ENCODE measurements at places on chromosomes 7 and 10.

GRCh38 chr7:120654241-120654640 lies 203.7 kb downstream of the TSPAN12 start:
- DNase-seq, result no peak

GRCh38 chr10:93166134-93166533 lies 92.4 kb downstream of the CYP26A1 start:
- no peak for DNase-seq

GRCh38 chr10:44992070-44992731 lies 8.5 kb upstream of the ZNF22 start:
- no peak for DNase-seq

GRCh38 chr10:133123746-133124356 lies 36.1 kb downstream of the ADGRA1 start:
- DNase-seq, result no peak

DNA sequence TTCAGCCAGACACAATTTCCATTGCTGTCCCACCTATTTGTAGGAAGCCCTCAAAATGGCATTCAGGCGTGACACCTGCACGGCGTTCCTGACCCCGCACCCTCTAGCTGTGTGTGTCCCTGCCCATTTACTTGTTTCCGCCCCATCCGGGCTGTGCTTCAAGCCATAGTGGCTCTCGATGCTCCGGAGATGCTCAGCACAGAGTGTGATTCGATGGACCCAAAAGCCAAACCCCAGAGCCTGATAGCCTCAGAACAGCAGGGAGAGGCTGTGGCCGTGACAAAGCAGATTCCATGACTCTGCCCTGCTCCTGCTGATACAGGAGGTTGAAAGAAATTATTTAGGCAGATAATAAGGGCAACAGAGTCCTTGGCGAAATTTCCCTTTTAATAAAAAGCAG lies 13.4 kb downstream of the BUD31 start:
- DNase-seq, result no peak

DNA sequence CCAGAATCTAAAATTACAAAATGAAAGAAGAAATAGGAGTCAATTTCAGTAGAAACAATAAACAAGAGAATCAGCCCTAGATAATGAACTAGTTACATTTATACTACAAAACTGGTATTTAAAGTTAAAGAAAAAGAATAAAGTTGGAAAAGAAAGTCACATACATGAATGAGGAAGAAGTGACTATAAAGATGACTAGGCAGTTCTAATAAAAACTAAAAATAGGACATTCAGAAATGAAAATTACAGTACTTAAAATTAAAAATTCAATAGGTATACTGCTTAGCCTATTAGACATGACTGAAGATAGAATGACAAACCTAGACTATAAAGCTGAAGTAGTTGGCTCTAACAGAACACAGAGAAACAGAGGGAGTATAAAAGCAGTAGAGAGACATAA lies 108.8 kb downstream of the AHR start:
- no peak for DNase-seq

GRCh38 chr10:89097226-89097625 lies 106.6 kb downstream of the FAS start:
- DNase-seq, result no peak

- no peak for DNase-seq
These were observed 744.2 kb downstream of the LRMDA start for GRCh38 chr10:76175533-76176165.

DNA sequence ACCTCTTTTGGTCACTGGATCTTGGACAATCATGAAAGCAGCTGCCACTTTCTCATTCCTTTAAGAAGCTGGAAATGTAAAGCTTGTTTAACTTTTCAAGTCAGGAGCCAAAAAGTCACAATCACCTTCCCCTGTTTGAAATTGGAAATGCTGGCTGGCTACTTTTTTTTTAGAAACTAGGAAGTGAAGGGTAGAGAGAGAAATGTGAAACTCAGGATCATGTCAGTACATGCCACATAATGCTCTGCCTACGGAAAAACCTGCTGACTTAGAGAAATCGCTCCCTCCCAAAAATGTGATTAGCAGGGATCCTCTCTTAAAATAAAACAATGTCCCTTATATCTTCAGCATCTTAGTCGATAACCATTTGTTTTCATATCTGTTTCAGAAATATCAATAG lies 188.4 kb upstream of the C7orf33 start:
- no peak for DNase-seq

GRCh38 chr10:1295756-1296480 lies 239.7 kb downstream of the WDR37 start:
- DNase-seq, result no peak

- no peak for DNase-seq
These were observed 110.5 kb downstream of the PAXIP1 start for GRCh38 chr7:154892459-154892858.

- DNase-seq, result no peak
These were observed 235.4 kb downstream of the ZNF716 start for GRCh38 chr7:57685418-57685817.

- no peak for DNase-seq
These were observed 374.8 kb upstream of the AKR1E2 start for GRCh38 chr10:4450981-4451908.

DNA sequence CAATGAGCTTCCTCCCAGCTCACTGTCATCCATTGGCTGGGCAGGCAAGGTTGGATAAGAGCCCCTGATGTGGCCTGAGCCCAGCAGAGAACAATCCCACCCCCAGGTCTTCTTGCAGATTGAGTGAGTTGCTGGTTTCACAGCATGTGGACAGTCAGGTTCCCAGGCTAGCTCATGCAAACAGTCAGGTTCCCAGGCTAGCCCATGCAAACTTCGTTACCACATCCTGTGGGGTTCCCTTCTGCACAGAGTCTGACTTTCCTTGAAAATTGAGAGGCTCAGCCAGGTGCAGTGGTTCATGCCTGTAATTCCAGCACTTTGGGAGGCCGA lies 67.1 kb downstream of the TMEM130 start:
- DNase-seq, result no peak

- no peak for DNase-seq
These were observed 88.7 kb upstream of the MYL10 start for GRCh38 chr7:101717628-101718357.

- no peak for DNase-seq
These were observed 271.4 kb downstream of the POM121L12 start for GRCh38 chr7:53306846-53307245.

- no peak for DNase-seq
These were observed 2.6 kb downstream of the CXCL12 start for GRCh38 chr10:44382131-44382858.

DNA sequence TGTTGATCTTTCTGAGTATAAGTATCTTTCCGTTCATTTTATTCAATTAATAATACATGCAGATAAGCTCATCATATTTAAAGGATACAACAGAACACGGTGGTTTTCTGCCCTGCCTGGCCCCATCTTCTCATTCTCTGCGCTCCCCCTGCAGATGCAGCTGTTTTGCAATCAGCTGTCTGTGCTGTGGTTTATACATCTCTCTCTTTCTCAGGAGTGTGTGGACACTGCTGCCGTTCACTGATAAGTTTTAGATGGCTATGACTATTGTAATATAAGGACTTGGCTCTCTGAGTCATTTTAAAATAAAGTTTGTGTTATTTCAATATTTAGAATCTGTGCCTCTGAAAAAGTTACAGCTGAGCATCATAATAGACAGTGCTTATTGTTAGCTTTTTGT lies 54.5 kb downstream of the CUL1 start:
- no peak for DNase-seq

- no peak for DNase-seq
These were observed 10.0 kb upstream of the SLC13A1 start for GRCh38 chr7:123209786-123210185.

DNA sequence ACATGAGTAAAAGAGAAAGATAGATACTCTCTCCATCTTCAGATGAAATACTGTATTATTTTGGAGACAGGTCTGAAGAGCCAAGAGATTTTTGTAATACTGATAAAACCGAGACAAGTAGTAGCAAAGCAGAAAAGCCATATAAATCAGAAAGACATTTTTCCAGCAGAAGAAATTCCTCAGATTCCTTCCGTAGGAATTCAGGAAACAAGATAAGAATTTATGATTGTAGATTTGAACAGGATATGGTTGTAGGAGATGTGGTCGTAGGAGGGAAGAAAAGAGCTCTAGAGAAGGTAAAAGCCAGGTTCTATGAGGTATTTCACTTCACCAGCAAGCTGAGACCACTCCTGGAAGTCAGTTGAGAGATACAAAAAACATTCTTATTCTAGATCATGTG lies 17.6 kb upstream of the AASS start:
- no peak for DNase-seq

DNA sequence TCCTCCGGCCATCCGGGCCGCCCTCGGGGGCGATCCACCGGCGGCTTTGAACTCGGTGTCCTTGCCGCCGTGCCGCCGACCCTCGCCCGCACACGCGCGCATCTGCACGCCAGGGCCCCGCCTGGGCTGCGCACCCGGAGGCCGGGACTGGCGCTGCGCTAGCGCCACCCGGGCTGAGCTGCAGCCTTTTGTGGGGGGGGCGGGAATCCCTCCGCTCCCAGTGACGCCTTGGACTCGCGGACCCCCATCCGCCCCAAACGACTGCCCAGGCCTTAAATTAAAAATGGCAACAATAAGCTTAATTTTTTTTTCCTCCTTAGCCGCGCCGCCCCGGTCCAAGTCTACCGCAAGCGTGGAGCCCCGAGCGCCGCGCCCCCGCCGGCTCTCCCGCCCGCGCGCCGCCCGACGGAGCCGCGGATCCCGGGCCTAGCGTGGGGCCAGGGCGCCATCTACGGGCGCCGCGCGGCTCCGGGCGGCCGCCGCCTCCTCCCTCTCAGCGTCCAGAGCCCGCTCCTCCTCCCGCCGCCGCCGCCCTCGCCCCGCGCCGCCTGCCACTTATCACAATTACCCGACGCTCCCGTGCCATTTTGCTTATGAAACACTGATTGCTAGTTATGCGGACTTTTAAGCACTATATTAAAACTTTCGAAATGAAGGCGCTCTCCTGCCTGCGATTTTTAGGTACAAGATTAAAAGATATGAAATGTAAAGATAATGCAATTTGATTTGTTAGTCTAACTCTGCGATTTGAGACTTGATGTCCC lies 7.5 kb upstream of the EBF3 start:
- DNase-seq, result no peak

- DNase-seq, result no peak
These were observed 24.7 kb downstream of the SLC26A3 start for GRCh38 chr7:107778283-107778682.

GRCh38 chr7:122746948-122747347 lies 44.2 kb upstream of the RNF148 start:
- no peak for DNase-seq

DNA sequence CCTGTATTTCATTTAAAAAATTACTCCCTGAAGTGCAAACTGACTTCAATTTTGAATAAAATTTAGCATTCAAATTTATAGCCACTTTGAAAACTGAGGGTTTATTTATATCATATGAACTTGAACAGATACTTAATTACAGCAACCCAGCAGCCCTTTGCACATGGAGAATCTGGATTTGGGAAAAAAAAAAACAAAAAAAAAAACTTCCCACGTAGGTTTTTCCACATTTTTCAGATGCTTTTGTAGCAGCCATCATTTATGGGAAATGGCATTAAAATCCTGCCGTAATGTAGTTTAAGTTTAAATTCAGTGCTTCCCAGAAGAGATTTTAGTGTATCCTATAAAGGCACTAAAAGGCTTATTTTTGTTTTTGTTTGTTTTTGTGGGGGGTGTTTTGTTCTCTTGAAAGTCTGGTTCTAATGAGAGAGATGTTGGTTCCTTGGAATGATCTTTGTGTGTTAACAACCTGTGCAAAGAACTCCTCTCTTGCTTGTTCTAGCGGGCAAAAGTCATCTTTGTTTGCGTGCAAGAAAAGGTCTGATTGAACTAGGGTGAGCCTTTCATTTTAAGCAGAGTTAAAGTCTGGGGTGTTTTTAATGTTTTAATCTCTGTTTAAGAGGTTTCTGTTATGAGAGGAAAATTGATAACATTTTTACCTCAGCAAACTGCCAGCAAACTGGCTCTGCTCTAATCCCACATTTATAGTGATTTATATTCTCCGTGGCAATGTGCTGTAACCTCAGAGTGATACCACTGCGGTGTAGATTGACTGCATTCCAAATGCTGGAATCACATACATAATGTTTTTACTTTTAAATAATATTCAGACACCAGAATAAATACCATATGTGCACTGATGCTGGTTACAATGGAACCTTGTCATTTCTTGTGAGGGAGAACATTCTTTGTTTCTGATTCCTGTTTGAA lies 105.5 kb downstream of the WNT2 start:
- DNase-seq, result no peak

DNA sequence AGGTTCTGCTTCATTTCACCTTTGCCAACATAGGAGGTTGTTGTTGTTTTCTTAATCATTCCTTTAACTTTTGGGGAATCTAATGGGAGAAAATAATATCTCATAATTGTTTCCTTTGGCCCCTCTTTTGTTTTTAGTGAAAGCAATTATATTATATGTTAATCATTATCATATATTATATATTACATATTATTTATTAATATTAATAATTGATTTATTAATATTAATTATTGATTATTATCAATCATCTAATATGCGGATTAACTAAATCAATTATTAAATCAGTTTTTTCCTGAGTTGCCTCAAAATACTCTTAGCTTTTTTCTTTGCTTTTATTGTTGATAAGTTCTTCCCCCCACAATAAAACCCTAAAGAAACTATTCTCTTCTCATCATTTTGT lies 443.8 kb downstream of the GATA3 start:
- DNase-seq, result no peak

GRCh38 chr7:33876596-33877274 lies 28.6 kb upstream of the BMPER start:
- DNase-seq, result no peak

DNA sequence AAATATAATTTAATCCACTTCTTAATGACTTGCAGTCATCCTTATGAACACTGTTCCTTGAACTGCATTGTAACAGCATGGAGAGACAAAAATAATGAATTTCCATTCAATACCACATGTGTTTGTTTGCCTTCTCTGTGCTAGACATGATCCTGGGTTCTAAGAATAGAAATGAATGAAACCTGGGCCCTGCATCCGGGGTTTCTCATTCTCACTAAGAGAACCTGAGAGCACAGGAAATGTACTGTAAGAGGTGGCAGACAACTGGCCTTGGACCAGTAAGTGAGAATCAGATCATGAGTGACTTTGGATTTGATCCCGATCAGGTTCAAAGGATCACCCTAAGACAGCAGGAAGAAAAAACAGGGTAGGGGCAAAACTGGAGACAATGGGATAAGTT lies 37.2 kb upstream of the CUL1 start:
- DNase-seq, result no peak

GRCh38 chr10:97525683-97526110 lies 27.0 kb downstream of the UBTD1 start:
- no peak for DNase-seq

DNA sequence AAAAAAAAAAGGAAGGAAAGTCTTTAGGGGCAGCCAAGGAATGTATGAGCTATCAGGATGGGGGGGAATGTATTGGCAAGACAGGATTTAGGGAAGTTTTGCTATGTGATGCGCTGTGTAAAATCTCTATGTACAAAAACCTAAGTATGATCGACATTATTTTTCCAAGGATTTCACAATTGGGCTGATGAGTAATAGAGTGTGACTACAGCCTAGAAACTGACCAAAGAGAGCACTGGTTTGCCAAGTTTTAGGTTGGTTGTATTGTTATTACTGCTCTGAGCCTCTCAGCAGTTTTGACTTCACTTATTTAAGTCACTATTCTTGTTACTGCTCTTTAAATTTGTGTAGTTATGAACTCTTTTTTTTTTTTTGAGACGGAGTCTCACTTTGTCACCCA lies 107.3 kb downstream of the NRCAM start:
- no peak for DNase-seq

Data from hippocampal formation (tissue), 2 donors.